ENCODE measurements at places on chromosomes 2 and 18.

- DNase-seq = no peak
Observed at GRCh38 chr18:74622072-74622471, 24.4 kb downstream of the ZNF407 start.

DNA sequence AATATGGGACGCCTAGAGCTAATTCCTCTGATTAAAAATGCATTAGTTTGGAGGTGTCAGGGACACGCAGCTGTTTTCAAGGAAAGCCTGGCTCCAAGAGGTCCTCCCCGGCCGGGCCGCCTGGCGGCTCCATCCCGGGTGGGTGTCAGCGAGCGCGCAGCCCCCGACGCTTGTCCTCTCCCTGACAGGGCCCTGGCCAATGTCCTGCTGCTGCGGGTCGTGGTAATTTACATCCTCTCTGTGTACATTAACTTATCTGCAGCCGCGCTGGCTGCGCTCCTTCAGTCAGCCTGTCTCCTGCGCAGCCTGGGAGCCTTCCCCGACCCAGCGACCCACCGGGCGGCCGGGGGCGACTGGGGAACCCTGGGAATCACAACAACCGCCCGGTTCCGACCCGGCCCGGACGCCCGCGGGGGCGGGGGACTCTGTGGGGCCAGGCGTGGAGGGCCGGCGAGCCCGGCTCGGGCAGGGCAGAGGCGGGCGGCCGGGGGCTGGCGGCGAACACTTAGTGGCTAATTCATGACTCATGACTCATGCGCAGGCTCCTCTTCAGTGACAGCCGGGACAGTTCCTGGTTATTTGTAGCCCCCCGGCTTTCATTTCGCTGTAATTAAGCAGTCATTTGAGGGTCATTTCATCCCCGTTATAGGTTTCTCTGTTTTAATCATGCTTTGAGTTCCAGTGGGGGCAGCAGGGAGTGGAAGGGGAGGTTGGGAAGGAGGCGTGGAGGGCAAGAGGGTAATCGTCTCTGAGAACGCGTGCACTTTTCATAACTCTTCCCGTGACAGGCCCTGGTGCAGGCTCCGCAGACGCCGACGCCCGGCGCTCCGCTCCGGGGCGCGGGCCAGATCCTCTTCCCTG is 141.9 kb upstream of the CTAGE1 start:
- DNase-seq = no peak

GRCh38 chr2:133421516-133422324 is 146.5 kb downstream of the NCKAP5 start:
- no peak for DNase-seq

- DNase-seq = peak; percentile 33
Observed at GRCh38 chr2:20698916-20699613, 32.1 kb downstream of the GDF7 start.

- peak; percentile 84 for DNase-seq
Observed at GRCh38 chr2:231666171-231667095, 41.9 kb upstream of the PTMA start.

- no peak for DNase-seq
Observed at GRCh38 chr2:200146501-200146900, 160.0 kb upstream of the SPATS2L start.

DNA sequence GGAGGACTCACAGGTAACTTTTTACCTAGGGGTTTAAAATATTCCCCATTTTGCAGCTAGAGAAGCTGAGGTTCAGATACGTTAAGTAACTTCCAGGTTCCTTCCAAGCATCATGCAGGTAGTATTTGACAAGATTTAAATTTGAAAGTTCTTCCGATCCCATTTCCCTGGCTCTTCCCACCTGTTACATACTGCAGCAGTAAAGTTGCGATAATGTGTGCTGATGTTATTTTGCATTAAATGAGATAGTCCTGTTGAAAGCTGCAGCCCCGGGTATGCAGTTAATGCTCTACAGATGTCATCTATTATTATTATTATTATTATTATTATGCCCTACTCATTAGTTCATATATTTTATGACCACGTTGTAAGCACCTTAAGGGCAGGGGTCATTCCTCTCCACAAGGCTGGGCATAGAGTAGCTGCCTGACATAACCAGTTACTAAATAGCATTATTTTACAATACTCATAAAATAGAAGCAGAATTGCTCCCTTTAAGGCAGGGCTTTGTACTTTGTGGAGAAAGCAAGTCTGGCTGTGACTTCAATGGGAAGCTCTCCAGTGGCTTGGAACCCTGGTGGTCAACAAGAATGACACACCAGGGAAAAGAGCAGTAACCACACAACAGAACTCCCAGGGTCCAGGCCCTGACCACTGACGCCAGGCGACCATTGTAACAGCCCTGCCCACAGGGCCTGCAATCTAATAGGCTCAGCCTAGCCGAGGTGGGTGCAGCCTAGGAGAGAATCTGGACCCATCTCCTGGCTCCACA is 112.0 kb upstream of the STPG4 start:
- no peak for DNase-seq

DNA sequence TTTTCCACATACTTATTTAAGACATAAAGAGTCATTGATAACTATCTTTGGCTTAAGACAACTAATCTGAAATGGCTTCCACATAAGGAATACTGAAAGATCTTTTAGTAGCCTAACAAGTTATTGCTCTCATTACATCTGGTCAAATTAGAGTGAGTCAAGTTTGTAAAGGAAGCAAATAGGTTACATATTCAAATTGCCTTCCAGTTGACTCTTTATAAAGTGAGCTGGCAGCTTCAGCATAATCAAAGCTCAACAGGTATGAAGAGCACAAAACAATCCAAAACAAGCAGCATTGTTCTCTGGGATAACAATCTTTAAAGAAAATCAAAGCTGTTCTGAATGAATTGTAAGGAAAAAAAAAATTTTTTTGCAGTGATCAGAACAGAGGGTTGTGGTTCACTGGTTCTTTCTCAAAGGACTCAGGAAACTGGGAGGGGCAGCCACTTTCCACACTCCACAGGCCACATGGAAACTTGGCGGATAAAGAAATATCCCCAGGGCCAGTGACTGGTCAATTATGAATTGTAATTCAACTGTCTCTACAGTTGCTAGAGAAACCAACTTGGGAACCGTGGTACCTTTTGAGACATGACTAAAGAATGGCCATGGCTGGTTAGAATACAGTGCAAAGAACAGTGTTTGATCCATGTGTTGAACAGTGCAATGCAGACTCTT is 369.3 kb upstream of the KCNH7 start:
- no peak for DNase-seq

GRCh38 chr2:5691985-5692529 is at the start of gene SOX11:
Gene SOX11 (plus strand): TSS chr2:5692384. CDS start chr2:5692722, 338 bp downstream.
- no peak for DNase-seq

DNA sequence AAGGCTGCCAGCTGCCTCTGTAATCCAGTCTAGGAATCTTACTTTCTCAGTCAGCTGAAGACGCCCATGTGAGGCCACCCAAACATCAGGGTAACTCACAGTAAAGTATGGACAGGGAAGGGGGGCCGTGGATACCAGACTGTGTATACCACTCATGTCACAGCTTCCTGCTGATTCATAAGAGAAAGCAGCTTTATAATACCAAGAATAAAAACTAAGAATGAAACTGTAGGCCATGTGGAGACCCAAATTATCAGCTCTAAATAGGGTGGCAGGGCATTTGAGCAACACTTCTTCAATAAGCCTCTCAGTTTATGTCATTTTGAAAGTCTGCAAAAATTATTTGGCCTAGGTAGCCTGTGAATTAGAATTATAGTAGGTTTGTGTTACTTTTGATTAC is 115.0 kb upstream of the CDCA7 start:
- DNase-seq = no peak

GRCh38 chr18:78611201-78611800 is 368.3 kb upstream of the SALL3 start:
- no peak for DNase-seq

DNA sequence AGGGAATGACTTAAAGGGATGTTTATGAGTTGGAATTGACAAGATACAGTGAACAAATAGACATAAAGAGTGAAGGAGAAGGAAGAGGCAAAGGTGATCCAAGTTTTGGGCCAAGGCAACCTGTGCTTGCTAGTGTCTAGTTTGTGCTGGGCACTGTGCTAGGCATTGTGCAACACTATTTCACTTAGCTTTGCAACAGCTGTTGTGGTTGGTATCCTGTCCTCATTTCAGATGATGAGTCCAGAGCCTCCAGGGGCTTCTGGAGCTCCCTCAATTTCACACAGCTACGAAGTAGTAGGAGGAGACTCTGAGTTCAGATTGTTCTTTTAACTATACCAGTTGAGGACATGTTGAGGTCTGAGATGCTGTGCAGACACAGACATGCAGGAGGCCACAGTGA is 18.1 kb upstream of the LOXHD1 start:
- no peak for DNase-seq

DNA sequence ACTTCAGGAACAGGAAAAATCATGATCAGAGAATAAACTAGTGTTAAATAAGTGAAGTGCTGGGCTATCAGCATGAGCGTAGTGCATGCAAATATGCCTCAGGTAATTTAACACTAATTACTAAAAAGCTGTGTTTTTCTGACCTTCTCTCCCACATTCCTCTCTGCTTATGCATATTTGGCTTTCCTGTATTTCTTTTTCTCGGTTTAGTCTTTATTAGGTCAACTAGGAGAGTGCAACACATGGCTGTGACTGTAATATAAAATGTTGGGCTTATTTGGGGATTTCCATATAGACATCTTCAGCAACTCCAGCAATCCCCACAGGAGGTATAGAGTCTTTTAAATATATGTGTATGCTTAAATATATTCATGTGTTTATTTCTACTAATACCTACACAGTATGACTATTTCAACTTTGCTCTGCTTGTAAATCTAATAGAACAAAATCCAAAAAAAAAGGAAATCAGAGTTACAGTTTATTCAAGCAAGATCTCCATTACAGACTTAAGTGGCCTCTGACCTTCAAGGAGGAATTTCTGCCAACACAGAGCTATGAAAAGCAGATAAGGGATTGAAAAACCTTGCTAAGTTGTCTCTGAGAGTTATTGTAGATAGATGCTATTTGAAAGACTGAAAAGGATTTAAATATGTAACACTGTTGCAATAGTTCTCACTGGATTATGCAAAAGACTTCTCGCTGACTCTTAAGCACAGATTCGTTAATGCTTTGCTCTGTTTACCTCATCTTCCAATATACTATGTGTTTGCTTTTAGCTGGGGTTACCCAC is 359.5 kb upstream of the RGPD4 start:
- DNase-seq = no peak

DNA sequence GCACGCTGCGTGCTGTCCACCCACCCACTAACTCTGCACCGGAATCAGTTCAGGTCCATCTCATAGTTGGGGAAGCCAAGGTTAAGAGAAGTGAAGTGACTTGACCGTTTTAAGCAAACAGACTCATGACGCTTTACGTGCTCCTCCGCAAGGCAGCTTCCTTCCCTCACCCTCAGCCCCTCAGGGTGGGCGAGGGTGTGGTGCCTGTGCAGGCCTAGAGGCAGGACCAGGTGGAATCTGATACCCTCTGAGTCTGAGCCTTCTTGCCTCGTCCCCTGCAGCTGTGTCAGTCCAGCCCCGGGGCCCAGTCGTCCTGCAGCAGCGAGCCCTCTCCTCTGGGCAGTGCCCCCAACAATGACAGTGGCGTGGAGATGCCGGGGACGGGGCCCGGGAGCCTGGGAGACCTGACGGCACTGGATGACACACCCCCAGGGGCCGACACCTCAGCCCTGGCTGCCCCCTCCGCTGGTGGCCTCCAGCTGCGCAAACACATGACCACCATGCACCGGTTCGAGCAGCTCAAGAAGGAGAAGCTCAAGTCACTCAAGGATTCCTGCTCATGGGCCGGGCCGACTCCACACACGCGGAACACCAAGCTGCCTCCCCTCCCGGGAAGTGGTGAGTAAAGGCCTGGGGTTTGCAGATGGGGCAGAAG is 250.5 kb downstream of the GLI2 start:
- DNase-seq = no peak

DNA sequence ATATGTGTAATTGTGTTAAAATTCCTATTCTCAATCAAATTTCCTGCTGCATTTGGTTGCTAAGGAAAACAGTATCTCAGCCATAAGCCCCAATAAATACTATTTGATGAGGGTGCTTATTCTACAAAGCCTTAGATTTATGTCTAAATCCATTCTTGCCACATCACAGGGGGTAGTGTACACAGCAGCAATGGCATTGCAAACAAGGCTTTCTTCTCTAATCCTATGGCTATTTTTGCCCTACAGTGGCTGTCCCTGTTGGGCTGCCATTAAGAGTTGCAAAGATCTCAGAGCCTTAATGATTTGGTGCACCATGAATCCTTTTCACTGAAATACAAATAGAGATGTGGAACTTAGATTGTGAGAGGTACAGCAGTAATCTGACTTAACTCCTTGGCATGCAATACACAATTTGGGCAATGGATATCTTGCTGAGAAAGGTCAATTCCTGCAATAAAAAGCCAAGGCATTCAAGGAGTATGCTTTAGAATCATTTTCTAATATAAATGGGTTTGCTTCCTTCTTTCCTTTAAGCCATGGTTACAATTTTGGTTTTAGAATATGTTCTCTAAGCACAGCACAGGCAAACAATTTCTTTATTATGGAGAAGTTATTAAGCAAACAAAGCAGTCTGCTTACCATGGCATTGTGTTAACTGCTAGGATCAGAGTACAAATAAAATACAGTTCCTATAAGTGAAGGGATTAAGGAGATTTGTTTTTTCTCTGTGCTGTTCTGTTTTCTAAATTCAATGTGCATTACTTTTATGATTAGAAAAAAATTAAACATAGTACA is 69.8 kb upstream of the CD302 start:
- DNase-seq = no peak

DNA sequence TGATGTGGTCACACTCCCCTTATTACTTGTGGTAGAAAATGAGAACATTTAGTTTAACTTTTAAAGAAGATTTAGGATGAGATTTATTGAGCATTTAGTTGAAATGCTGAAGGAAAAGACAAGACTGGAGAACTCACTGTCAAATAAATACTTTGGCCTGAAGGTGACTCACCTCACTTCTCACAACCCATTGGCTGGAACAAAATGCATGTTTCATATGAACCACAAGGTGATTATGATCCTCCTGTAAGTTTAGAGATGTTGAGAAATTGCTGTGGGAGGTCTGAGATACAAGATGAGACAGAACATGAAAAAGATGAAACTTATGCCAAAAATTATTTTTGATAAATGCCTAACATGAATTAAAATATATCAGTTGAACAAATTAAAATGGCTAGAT is 1004.5 kb downstream of the SOCS6 start:
- no peak for DNase-seq

Data from GF-D8 (cell line).